ENCODE measurements at places on chromosomes 3 and 15.

GRCh38 chr3:30500666-30501399 is 105.6 kb upstream of the TGFBR2 start:
- DNase-seq, result no peak

- no peak for DNase-seq
These were observed 184.5 kb downstream of the EFHB start for GRCh38 chr3:19749448-19750017.

DNA sequence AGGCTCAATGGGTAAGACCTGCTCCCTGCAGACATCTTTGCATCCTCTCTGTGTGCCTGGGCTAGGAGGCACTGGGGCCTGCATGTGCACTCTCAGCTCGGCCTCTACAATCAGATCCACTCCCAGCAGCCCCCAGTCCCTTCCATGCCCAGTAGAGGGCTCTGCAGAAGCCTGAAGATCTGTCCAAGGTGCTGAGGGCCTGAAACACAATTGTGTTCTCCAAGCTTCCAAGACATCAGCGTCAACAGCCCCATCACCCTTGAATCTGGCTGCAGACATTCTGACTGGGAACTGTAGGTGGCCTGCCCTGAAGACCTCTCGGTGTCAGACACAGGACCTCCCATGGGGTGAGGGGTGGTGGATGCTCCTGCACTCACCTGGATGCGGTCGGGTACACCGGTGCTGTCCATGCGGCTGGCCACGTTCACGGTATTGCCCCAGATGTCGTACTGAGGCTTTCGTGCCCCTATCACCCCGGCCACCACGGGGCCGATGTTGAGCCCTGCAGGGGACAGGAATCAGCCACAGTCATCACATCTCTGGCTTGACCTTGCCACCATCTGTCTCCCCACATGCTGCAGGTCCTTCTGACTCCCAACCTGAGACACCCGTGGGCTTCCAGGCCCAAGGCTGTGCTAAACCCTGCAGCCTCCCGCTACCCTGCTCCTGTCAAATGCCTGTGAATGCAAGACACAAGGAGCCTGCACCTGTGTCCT is 84.7 kb downstream of the SEC22A start:
- DNase-seq, result no peak

GRCh38 chr15:63180746-63181145 is 8.7 kb upstream of the RAB8B start:
- no peak for DNase-seq

DNA sequence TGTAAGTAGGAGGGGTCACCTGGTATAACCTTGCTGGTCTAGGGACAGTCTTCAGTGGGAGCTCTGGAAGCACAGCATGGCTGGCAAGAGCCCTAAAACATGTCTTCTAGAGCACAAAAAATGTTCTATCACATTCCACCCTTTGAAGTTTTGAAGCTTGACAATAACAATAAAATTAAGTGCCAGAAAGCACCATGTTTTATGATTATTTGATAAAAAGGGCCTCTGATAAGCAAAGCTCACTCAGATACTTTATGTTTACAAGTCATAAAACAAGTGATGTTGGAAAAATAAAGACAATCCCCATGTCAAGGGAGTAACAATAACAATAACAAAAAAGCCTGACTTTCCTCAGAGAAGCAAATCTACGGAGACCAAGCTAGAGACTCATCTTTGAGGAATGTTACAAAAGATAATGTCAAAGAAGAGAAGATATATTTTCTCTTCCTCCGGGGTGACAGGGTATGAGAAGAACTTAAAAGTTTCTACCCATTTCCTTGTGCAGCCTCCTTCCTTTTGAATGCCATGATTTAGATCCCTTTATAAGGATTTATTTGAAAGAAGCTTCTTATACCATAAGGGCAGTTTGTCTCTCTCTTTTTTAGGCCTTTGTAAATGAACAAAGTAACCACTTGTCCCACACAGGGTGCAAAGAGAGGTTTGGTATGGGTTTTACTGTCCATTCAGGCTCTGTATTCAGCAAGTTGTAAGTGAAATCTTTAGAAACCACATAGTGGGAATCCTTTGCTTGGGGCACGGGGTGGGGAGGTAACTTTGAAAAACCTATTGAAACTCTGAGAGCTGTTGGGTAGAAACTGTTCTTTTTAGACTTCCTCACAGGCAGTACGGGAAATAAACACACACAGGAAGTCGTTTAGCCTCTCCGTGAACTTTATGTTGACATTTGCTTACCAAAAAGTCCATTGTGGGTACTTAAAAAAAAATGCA is 109.6 kb upstream of the RBMS3 start:
- no peak for DNase-seq

DNA sequence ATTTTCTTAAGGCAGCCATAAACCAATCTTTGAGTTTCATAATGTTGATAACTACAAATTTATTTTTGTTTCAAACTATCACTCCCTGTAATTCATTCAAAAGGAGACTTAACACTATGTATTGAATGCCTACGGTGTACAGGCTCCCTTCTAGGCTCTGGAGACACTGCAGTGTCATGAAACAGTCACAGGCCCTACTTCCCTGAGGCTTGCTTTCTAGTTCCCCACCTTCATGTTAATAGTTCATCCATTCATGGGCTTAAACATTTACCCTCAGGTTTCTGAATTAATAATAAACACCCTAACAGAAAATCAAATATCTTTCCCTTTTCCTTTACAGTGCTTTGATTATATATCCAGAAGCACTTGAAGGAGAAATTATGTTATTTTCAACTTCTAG is 168.7 kb downstream of the CHL1 start:
- no peak for DNase-seq

DNA sequence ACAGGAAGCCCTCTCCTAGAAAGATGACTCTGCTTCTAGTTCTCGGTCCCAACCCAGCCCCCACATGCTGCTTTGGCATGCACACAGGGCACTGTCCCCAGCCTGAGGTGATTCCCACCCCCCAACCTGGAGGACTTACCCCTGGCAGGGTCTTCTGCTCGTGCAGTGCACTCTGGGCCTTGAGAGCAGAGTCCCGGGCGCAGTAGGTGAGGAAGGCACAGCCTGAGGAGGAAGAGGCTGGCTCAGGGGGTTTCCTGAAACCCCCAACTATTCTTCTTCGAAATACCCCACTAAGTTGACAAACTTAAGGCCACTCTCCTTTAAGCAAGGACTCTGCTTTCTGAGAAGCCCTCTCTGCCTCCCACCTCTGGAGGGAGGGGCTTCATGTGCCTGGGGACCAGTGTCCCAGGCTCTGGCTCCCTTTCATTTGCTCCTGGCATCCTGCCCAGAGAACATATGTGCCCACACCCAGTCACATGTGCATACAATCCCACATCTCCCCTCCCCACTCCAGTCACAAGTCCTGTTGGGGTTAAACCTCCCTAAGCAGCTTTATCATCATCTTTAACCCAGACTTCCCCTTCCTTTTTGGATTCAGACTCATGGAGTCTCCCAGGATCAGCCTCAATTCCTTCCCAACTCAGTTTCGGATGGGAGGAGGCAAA is 4.1 kb downstream of the CELF6 start:
- DNase-seq, result no peak

- no peak for DNase-seq
These were observed 311.5 kb downstream of the SV2B start for GRCh38 chr15:91411586-91411985.

DNA sequence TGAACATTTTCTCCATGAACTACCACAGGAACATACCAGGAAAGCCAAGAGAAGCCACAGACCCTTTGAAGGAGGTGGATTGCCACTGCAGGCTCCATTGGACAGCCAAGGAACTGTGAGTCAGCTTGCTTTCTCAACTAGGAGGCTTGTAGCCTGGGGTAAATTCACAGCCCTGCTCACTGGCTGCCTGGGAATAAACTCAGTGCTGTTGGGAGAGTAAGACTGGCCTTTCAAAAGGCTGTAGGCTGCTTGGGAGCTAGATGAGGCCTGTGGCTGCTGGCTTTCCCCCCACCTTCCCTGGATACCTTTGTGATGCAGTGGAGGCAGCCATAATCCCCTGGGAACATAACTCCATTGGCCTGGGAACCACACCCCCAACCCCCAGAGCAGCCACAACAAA is 223.5 kb upstream of the RBMS3 start:
- DNase-seq, result no peak

GRCh38 chr3:32453346-32453745 is 49.3 kb downstream of the CMTM6 start:
- no peak for DNase-seq

DNA sequence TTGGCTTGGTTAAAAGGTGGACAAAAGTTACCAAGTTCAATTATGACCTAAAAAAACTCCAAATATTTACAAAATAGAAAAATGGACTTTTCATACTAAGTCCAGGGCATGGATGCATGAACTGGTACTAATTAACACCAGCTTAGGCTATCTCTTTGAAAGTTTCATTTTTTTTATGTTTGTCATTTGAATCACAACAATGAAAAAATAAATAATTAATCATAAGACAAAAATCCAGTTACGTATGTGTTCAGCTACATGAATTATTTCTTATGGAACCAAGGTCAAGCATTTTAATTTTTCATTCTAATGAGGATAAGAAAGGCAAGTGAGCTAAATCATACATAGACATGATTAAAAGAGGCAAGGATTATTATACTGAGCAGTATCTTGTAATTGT is 23.7 kb upstream of the STRIT1 start:
- DNase-seq, result no peak

GRCh38 chr3:138034918-138035317 is 25.0 kb downstream of the CLDN18 start:
- no peak for DNase-seq

- DNase-seq, result no peak
These were observed 1.4 kb downstream of the SETD5 start for GRCh38 chr3:9398700-9399336.

DNA sequence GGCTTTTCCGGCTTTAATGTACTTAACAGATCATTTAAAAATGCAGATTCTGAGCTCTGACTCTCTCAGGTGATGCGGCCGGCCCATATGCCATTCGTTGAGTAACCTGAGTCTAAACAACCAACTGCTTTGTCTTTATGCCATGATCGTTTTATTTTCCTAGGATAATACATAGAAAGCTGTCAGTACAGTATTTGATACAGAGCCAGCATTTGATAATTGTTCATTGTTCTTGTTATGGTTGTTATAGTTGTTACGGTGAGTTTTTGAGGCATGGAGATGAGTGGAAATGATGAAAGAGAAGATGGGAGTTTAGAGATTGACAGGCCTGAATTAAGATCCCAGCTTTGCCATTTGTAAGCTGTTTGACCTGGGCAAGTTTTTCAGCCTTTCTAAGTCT is 40.0 kb downstream of the TMEM45A start:
- no peak for DNase-seq

- no peak for DNase-seq
These were observed 232.1 kb downstream of the NECTIN3 start for GRCh38 chr3:111303760-111304159.

GRCh38 chr15:78257681-78258080 is 6.7 kb upstream of the DNAJA4 start:
- DNase-seq, result no peak

- no peak for DNase-seq
These were observed 90.2 kb upstream of the SNTN start for GRCh38 chr3:63562323-63562722.

DNA sequence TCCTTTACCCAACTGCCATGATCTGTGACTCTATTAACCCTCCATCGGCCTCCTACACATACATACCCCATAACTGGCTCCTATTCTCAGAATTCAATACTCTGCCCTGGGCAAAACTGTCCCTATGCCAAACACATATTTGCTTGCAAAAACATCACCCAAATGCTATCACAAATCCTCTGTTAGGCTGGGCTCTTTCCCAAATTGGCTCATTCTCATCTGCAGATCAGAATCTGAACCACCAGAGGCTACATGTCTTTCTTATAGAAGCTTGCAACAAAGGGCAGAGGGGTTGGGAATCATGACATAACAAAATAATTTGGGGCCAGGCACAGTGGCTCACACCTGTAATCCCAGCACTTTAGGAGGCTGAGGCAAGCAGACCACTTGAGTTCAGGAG is 45.4 kb upstream of the GOLM2 start:
- DNase-seq, result no peak

DNA sequence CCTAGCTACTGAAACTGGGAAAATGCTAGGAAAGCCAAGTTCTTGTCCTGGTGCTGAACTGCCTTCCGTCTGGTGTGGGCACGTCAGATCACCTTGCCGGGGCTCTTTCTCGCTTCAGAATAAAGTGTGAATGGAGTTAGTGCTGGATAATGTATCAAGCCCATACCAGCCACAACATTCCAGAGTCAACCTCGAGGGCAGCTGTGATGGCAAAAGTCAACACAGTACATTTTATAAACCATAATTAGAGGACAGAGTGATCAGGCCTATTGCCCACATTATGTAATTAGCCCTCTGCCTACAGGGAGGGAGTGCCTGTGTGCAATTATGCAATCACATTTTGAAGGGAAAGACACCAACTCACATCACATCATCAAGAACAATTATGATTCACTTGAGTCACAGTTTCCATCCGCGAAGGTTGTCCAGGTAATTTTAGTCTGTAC is 165.2 kb downstream of the RORA start:
- DNase-seq, result no peak

DNA sequence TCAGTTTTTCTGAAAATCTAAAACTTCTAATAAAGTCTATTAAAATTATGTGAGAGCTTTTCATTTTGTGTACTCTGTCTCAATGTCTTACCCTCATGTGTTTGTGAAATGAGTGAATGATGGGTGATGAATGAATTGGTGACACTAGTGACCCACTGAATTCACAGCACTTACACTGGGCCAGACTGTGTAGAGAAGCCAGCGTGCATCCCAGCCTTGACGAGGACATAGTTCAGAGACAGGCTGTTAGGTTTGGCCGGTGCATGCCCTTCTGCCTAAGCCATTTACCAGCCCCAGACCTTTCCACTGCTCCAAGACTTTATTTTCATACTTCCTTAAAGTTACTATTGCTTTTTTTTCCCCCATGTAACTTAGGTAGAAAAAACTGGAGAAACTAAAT is 38.8 kb downstream of the FBXO22 start:
- DNase-seq, result no peak

DNA sequence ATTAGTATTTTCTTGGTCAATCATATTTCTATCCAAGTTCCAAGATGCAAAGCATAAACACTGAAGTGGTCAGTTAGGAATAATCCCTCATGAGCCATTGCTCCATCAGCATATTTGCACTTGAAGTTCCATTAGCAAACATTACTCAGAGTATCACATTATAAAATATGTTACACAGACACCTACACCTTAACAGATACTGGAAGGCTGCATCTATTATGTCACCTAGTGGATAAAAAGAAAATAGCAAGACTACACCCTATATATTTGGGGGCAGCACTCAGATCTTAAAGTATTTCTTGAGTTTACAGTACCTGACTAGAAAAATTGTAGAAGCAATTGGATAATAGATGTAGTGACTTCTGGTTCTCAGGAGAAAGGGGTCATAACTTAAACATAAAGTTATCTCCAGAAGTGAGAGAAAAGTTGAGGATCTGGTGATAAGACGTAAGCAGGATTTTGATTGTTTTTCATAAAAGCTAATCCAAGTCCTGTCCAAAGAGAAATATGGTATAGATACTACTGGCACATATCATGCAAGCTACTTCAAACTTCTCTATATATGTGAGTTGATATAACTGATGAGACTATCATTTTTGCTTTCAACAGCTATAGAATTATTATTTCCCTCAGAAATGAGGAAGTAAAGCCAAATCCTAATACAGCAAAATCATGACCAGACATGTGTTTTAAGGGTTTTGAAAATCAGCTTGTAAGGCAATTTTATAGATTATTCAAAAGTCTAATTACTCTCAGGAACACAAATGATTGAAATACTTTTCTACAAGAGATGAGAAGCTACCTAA is 422.2 kb downstream of the GBE1 start:
- DNase-seq, result no peak

GRCh38 chr3:10915376-10915775 is 77.2 kb upstream of the SLC6A1 start:
- no peak for DNase-seq
